ENCODE measurements at places on chromosomes 6 and 20.

DNA sequence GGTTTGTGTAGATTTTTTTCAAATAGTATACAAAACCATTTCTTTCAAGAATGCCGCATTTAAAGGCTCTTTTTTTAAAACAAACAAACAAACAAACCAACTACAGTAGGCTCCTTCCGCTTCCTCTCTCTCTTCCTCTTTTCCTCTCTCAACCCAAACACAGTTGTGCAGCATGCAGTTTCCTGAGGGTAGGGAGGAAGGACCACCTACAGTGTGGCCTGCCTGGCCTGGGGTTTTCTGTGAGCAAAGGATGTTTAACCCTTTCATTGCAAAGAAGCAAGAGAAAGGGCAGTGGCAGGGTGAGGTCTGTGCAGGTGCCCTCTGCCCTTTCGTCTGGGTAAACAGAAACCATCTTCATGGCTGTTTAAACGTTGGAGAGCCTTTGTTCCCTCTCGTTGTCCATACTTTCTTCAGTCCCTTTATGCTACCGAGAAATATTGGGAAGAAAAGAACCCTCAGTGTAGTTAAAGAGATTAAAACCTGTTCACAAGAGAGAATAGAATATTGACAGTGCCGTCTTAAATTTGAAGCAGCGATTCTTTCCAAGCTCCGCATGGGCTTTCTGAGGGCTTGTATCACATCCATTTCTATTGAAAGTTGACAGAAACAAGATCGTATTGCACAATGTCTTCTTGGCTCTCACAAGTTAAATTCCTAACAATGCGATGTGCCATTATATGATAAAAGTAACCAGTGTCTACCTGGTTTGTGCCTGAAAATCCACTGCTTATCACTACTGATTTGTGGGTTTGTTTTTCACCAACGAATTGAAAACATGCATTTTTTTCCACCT is 215.5 kb upstream of the SNX9 start:
- no peak for DNase-seq

DNA sequence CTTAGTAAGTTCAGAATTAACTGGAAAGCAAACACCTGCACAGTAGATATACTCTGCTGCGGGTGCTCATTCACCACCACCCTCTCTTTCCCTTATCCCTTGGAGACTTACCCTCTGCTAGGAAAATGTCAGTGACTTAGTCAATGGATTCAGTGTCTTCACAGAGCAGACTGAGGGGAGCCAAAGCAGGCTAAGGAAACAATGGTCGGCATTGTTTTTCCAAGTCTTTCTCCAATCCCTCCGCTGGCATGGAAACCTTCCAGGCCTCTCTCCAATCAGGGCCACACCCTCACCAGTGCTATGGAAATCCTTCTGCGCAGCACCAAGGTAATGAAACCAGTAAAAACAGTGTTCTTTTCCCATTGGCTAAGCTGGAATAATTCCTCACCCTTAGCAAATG is 531.2 kb downstream of the TFAP2B start:
- DNase-seq: no peak

DNA sequence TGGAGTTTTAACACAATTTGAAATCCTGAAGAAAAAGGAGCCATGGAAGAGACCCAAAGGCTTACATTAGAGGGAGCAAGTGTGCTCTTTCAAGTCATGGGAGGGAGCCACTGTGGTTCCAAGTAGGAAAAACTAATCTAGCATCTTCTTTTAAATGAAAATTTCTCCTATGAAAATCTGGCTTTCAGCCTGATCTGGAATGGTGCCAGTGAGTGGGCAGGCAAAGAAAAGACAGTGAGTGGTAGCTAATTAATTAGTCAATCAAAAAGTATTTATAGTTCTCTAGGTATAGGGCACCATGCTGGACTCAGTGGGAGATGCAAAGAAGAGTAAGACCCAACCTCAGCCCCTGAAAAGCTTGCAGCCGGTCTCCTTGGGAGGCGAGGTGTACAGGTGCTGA is 21.9 kb downstream of the CAP2 start:
- no peak for DNase-seq

- no peak for DNase-seq
Observed at GRCh38 chr6:29465279-29465678, 8.3 kb downstream of the OR2H1 start.

DNA sequence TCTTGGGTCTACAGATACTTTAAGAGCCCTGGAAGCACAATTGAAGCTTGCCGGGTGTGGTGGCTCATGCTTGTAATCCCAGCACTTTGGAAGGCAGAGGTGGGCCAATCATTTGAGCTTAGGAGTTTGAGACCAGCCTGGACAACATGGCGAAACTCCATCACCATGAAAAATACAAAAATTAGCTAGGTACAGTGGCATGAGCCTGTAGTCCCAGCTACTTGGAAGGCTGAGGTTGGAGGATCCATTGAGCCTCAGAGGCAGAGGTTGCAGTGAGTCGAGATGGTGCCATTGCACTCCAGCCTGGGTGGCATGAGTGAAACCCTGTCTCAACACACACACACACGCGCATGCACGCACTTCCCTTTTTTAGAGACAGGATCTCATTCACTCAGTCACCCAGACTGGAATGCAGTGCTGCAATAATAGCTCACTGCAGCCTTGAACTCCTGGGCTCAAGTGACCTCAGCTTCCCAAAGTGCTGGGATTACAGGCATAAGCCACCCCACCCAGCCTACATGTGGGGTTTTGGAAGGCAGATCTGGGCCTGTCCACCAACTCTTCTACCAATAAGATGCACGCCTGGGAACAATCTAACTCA is 182.5 kb upstream of the JARID2 start:
- no peak for DNase-seq

DNA sequence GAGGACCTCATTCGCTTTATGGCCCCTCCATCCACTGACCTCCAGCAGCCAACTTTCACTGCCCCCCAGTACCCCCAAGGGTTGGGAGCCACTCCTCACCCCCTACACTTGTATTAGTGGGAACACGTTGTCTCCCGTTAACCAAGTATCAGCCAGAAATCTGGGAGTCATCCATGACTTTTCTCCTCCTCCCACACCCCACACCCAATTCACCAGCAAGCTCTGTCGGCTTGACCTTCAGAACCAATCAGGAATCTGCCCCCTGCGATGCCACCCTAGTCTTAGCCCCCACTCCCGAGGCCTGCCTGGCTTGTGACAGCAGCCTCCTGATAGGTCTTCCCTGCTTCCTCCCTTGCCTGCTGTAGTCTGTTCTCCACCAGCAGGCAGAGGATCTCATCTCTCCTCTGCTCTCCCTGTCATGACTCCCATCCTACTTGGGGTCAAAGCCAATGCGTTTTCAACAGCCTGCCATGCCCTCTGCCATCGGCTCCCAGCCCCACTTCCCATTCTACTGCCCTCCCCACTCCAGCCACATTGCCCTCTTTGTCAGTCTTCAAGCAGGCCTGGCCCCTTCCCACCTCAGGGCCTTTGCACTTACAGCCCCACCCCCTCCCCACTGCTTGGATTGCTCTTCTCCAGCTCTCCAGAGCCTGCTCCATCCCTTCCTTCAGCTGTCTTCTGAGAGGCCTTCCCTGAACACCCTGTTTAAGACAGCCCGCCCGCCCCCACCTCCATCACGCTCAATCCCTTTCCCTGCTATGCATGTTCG is 19.4 kb downstream of the MDGA1 start:
- DNase-seq: no peak

GRCh38 chr20:53621482-53622246 is 28.0 kb upstream of the ZNF217 start:
- no peak for DNase-seq

DNA sequence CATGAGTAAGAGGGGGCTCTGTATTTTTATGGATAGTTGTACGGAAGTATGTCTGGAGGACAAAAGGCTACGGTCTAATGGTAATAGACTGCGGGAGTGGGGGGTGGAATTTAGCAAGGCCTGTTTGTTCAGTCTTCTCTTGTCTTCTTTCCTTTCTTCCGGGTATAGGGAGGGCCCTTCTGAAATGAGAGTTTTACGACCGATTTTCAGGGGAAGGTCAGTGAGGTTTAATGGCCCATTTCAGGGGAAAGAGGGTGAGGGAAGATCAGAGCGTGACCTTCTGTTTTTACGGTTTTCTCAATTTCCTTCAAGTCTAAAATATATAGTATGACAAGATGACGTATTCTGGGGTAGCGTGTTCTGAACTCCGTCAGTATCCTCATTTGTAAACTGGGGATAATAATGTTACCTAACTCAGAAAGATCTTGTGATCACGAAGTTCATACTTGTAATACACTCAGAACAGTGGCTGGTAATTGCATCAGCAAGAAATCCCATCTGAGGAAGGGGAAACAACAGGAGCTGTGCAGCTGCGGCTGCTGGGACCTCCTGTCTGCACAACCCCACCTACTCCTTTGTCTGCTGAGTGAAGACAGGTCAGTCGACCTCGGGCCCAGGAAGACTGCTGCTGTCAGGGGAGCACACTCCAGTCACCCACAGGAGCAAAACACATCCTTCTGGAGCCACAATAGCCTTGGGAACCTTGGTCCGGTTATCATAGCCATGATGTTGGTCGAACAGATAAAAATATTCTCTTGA is 90.4 kb downstream of the MAP3K7 start:
- no peak for DNase-seq

DNA sequence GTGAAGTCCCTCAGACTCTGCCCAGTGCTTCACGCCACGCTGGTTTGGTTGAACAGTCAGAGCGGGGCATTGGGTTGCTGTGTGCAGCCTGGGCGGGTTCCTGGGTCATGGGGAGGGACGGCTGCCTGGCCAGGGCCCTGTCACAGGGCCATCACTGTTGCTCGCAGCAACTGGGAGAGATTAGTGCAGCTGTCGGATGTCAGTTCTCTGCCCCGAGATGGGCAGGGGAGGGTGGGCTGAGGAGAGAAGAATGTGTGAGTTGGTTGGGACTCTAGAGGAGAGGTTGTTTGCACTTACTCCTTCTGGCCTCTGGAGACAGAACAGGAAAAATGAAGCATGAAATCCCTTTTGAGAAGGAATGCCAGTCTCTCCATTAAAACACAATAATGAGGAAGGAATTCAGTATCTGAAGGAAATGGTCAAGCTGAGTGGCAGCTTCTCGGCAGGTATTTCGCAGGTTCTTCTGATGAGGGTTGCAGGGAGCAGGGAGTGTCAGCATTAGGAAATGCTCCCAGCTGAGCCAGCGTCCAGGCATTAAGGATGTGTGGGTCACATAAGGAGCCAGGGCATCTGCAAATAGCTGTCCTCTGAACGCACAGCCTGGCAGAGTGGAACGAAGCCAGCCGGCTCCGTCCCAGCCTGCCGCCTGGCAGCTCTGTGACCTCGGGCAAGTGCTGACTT is 95.9 kb downstream of the SSR1 start:
- DNase-seq: no peak

DNA sequence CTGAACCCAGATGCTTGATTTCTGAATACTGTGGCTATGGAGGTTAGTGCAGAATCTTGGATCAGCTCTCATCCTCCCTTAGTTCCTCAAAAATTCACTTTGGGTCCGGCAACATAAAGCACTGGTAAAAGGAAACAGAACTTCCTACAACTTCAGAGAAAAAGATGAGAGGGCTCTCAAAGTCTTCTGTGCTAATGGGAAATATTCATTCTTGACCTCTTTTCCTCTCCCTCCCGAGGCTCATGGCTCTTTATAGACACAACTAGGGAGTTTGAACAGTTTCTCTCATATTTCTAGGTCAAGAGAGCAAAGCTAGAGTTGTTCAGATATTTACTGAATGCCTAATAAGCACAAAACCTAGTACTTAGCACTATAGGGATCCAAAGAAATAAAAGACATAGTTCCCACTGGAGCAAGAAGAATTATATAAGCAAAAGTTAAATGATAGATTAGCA is 124.1 kb upstream of the TCF21 start:
- DNase-seq: no peak

DNA sequence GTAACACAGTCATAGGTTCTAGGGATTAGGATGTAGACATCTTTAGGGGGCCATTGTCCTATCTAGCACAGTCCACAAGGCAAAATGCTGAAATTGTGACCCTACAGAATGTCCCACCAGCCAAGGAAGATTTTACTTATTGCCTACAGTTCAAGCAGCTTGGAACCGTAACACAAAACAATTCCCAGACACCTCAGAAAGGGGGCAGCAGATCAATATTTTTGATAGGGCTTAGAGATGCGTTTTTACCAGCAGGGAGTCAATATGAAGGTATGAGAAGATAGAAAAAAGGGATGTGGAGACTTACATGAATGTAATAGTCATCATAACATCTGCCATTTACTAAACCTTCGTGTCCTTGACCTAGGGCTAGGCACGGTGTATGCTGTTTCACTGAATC is 81.0 kb downstream of the TMEM170B start:
- DNase-seq: no peak

- DNase-seq: no peak
Observed at GRCh38 chr6:104625536-104625935, 234.2 kb downstream of the HACE1 start.

GRCh38 chr20:44748005-44748370 is 2.3 kb downstream of the KCNK15 start:
- no peak for DNase-seq

- DNase-seq: no peak
Observed at GRCh38 chr6:52077180-52077884, 10.1 kb downstream of the PKHD1 start.

DNA sequence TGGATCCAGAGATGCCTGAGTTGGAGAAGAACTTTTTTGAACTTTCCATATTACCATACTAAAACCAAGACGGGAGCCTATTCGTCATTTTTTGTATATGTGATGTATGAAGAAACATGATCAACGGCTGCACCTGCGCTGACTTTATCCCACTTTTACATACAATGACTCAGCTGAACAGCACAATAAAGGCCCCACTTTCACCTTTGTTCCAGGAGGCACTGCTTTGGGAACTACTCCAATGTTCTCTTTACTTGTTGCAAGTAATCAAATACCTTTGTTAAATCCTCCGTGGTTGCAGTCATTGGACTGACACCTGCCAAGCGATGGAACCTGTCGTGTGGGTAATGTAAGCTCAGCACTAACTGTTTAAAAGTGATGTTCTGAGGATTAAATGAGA is 17.3 kb upstream of the BTN3A2 start:
- DNase-seq: no peak

DNA sequence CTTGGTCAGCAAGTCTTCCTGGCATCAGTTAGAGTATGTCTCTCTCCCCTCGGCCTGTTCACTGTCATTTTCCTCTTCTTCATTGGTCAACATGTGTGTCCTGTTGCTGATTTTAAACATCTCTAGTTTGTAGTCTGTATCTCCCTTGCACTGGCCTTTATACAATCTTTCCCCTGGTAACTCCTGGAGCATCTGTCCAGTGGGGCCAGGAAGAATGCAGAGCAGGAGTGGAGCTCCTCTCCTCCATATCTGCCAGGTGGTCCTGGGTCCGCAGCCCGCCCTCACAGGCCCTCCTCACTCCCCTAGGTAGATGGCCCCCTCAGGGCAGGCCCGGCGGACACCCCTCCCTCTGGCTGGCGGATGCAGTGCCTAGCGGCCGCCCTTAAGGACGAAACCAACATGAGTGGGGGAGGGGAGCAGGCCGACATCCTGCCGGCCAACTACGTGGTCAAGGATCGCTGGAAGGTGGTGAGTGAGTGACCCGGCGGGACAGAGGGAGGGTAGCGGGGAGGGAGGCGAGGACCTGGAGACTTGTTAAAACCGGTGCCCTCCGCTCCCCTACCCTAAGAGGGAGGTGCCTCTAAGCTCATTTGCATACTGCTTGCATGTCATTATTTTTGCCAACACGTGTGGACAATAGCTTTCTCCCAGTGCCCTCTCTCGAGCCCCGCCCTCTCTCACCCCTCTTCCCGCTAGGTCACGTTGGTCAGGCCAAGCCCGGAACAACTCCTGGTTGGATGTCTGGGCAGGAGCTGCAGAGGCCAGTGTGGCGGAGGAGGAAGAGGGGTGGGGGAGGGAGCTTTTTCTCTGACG is 3.2 kb downstream of the TTBK1 start:
- DNase-seq: no peak
